ENCODE measurements at places on chromosomes 4 and X.

DNA sequence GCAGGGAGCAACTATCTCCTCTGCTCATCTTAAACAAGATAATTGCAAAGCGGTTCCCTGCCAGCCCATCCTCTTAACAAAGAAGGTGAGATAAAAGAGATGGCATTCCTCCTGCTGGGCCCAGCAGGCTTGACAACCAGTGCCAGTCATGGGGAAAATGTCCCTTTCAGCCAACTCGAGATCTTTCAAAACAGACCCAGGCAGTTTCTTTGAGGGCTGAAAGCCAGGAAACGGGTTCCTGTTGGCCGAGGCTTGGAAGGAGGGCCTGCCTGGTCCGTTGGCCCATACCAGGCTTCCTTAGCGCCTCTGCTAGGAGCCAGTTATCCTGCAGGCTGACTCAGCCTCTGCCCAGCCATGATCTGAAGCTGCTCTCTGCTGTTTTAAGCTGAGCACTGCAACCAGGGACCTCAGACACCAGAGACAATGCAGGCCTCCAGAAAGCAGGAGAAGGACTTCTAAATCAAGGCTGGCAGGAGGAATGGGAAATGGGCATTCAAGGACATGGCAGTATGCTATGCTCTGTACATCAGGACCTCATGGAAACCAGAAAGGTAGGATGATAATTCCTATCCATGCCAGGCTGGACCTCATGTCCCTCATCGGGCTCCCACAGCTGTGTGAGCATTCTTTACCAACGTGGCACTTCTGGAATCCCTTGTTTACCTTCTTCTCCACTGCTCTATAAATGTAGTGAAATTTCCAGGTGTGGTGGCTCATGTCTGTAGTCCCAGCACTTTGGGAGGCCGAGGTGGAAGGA is 42.4 kb upstream of the SLC2A9 start:
- DNase-seq: peak; percentile 82

GRCh38 chr4:133594390-133595207 is 445.5 kb downstream of the PCDH10 start:
- no peak for DNase-seq

DNA sequence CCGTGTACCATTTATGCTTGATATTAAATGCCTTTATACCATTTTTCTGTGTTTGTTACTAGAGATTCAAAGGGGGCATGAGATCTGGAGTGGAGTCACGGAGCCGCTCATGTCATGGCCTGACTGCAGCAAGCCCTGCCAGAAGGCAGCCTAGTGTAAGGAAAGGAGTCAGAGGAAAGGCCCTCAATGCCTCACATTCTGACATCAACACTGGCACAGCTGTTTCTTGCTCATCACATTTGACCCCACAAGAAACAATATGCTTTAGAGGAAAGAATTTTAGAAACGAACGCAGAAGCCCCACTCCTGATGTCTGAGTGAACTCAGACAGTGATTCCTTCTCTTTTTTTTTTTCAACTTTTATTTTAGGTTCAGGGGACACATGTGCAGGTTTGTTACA is 322.4 kb upstream of the CPEB2 start:
- no peak for DNase-seq

- no peak for DNase-seq
Observed at GRCh38 chrX:81390237-81390636, 188.3 kb downstream of the SH3BGRL start.

DNA sequence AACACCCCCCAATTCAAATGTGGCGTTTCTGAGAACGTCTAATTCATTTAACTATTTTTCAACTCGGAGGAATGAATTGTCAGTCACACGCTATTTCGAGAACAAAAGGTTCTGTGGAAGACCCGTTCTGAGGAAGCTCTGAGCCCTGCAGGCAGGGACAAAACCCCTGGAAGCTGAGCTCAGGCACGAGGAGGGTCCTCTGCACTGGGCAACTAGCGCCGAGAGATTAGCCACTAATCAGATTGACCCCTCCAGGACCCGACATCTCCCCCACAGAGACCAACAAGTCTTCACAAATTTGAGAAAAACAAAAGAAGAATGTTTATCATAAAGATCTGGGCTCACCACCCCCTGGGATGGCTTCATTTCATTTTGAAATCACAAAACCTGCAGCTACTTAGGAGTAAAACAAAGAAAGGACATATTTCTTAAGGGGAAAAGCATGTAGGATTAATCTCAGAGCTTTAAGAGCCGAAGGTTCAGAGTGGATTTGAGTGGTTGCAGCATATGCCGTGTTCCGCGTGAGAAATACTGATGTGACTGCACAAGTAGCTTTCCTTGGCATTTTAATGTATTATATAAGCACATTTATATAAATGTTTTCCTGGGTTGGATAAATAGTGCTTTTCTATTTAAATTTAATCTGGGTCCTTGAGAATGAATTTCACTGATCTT is 41.8 kb downstream of the ADRA2C start:
- DNase-seq: no peak

DNA sequence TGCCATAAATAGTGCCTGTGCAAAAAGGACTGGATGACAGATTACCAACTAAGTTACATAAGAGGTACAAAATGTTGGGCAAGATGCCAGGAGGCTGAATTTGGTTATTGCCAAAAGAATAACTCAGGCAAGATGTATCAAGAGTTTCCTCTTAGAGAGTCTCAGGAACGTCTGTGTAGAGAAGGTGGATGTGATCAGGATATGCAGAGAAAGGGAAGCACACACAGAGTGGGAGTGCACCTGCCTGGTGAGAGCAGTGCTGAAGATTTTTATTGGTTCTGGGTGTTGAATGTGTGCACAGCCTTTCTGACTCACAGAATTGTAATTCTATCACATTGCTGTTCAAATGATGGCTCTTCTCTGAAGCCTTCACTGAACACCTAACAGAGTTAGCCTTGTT is 156.8 kb upstream of the HS3ST1 start:
- DNase-seq: no peak

DNA sequence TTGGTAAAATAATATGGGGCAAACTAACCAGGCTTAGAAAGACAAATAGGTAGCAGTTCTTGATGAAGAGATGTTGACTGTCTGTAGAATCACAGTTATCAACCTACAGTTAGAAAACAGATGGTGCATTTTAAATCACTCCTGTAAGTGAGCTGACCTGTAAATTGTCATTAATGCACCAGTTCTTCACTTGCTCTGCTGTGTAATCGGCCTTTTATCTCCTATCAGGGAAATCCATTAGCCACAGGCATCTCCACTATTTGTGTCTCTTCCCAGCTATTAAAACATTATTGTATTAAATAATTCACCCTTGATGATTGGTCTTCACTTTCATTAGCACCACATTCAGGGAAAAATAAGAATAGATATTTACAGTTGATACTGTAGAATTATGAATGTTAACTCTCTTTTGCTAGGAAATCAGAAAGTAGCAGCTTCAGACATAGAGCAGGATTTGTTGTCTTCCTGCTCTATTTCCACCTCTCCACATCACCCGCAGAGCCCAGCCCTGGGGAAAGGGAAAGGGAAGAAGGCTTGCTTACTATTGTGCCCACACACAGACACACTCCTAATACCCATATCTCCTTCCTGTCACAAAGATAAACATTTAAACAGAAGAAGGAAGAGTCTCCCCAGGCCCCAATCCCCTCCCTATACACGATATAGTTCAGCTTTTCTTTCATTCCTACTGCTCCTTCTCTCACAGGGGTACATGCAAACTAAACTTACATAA is 97.1 kb downstream of the REELD1 start:
- no peak for DNase-seq

GRCh38 chrX:53286171-53286570 is 4.8 kb upstream of the IQSEC2 start:
- DNase-seq: no peak

- DNase-seq: no peak
Observed at GRCh38 chr4:60088807-60089486, 1111.2 kb upstream of the ADGRL3 start.
